Articular chondrocyte of knee joint (primary cell): ENCODE measurements at places on chromosomes 5 and 9. TPM values are rescaled to one million over a fixed set of nuclear protein-coding genes. Genes with fewer than 3 reads are reported as not detected.

RACK1 gene
- total RNA-seq = 2,965 and 4,041 TPM in 2 replicates

PCDHGA10 gene
- 15.3 and 17.9 TPM in 2 replicates for total RNA-seq

PALM2AKAP2 gene
- total RNA-seq = 6.5 and 11.0 TPM in 2 replicates

TNFAIP8 gene
- total RNA-seq = 14.2 and 31.1 TPM in 2 replicates

SPINK1 gene
- not detected in 2 replicates for total RNA-seq

EGFL7 gene
- total RNA-seq = 7.1 and 9.2 TPM in 2 replicates
